CD4-positive, alpha-beta T cell treated with Interleukin-17A for 1 hour (primary cell): ENCODE measurements at places on chromosomes 6 and 20.

- DNase-seq: no peak
Measured at GRCh38 chr6:4180652-4181255, 45.4 kb upstream of the ECI2 start.

DNA sequence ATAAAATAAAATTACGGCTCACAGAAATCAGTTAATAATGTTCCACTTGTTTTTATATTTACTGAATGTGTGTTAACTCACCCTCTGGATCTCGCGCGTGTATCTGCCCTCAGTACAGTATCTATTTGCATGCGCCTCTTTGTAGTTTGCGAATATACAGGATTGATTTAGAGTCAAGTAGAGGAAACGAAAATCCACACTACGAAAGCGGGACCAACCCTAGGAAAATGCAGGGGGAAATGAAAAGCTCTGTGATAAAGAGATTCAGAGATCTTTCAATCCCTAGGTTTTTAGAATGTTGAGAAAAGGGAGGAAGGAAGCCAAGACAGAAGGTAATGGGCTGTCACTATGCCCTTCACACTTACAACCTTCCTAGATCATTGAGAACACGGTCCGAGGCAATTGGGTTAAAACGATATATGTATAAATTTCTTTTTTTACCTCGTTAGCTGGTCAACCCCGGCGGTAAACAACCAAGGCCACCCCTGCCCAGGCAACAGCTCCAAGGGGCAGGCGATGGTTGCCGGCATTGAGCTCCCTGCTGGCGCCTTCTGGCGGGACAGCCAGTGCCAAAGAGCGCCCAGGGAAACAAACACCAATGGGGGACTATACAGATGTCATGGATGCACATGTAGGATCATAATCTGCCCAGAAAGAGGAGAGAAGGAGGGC, 792 bp upstream of the FUT9 start:
- no peak for DNase-seq

DNA sequence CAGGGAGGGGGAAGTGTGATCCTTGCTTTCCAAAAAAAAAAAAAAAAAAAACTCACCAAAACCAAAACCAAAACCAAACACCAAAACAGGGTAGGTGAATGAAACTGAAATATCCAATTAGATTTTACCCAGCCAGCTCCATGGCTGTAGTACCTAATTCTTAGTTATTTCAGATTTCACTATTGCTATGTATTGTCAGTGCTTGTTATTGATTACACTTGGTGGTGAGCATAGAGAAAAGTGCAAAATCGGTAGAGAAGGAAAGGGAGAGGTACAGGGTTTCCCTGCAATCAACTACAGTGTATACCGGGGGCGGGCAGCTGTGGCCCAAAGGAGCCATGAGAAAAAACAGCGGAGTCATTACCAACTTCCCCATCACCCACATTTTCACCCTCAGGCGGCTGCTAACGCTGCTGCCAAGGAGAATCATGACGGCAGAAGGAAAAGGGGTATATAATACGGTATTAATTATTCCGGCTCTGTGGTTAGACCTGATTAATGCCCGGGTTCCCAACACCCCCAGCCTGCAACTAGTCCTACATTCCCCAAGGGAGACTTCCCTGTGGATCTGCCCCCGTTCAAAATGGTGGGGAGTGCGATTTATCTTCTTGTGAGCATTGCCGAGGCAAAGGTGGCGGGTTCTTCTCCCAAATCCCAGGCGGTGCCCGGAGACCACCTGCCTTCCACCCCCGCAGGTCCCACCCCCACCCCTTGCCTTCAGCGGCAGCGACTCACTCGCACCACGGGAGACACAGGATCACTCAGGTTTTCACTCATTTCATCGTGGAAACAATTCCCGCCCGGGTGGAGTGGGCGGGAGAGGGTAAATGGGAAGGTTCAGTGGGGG, at the start of gene C6orf62:
TSS of gene C6orf62 (minus strand) at position 30 of the 847 bp plus-strand sequence. CDS start 486 bp downstream, outside the sequence.
- peak; percentile 61 for DNase-seq

DNA sequence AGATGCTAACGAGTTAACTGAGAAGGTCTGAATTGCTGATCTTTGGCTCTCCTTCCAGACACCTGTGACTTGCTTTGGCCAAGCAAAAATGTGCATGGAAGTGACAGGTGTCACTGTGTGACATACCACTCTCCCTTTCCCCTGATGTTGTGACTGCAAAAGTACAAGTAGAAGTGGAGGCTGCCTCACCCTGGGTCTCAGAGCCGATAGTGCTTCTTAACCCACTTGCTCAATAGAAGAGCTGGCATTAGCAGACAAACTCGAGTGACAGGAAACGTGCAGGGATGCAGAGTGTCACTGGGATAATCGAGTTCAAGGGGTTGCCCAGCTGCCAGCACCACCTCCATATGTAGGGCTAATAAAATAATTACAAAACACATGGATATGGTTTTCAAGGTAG, 16.4 kb upstream of the SPO11 start:
- DNase-seq: no peak

DNA sequence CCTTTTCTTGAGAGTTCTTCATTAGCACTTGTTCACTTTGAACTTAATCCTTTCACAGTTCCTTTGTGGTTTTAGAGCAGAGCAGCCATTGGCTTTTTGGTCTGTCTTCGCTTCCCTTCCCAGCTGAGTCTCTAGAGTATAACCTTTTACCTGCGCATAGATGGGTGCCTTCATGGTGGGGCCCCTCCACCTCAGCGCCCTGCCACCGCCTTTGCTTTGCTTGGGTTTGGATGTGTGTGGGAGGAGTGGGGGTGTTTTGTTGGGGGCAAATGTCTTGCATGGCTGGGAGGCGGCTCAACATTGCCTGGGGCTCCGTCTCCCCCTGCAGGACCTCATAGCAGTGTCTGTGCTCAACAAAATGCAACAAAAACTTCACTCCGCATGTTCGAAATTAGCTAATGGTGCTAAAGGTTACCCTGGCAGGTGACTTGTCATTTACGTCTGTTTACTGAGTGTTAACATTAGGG, 11.9 kb downstream of the PYGB start:
- DNase-seq: no peak

DNA sequence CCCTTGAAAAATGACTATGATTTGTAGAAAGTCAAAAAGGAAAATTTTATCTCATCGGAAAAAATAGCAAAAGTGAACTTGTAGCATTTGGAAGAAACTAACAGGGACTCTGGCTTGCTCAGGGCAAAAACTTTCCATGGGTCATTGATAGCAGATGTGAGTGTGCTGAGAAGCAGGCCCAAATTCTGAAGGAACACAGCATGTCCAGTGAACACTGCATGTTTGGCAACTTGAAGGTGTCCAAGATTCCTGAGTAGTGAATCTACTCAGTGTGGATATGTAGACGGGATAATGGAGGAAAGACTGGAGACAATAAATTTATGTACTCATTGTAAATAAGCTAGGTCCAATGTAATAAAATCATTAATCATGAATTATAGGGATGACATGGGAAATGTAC, 8.2 kb downstream of the SLC17A2 start:
- no peak for DNase-seq

- no peak for DNase-seq
Measured at GRCh38 chr6:74631564-74631963, 574.3 kb downstream of the COL12A1 start.

- DNase-seq: no peak
Measured at GRCh38 chr6:22575190-22575589, 5.8 kb downstream of the HDGFL1 start.

DNA sequence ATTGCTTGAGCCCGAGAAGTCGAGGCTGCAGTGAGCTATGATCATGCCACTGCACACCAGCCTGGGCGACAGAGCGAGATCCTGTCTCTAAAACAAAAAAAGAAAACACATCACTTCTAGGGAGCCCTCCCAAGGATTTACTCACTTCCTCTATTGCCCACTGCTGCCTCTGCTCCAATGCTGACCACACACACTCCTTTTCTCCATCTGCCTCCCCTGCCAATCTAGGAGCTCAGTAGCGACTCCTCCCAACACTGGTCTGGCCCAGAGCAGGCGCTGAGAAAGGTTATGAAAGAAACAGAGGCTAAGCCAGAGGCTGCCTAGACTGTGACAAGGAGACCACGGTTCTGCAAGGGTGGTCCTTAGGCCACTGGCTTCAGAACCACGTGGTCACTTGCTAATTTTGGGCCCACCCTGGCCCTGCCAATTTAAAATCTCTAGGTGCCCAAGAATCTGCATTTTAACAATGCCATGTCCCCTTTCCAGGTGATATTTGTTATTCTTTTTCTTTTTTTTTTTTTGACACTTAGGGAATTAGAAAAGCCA, 1.3 kb upstream of the E2F1 start:
- DNase-seq: no peak

GRCh38 chr6:44742828-44743372, 355.4 kb downstream of the CDC5L start:
- DNase-seq: no peak

DNA sequence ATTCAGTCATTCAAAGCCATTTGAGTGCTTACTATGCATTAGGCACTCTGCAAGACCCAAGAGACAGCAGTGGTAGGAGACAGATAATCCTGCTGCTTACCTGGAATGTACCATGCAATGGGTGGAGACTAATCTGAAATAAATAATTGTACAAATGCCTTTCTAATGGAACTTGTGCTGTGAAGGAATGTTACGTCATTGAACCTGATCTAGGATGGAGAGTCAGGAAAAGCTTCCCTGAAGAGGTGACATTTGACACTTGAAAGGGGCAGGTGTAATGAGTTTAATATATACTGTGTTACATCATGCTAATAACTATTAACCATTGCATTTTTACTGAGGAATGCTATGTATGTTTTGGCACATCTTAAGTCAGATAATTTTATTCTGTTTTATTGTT, 491.0 kb upstream of the FLRT3 start:
- DNase-seq: no peak

- no peak for DNase-seq
Measured at GRCh38 chr6:170066679-170067078, 224.2 kb downstream of the DLL1 start.

DNA sequence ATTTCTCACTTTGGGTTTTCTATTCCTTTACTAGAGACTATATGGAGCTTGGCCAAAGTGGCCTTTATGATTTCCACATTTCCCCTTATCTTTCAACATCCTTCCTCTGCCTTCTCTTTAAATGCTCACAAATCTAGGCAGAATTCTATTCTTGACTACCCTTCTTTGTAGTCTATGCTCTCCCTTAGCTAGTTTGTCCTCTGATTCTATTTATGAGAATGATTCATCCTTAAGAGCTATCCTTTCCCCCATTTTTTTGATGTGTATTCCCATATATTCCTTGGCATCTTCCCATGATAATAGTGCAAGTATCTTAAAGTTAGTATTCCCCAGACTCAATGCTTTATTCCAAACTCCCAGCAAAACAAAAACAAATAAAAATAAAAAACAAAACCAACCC, 53.1 kb downstream of the IL20RA start:
- no peak for DNase-seq

GRCh38 chr6:111192911-111193555, 105.7 kb downstream of the SLC16A10 start:
- DNase-seq: no peak

- DNase-seq: no peak
Measured at GRCh38 chr6:20205722-20206161, 6.5 kb downstream of the MBOAT1 start.

DNA sequence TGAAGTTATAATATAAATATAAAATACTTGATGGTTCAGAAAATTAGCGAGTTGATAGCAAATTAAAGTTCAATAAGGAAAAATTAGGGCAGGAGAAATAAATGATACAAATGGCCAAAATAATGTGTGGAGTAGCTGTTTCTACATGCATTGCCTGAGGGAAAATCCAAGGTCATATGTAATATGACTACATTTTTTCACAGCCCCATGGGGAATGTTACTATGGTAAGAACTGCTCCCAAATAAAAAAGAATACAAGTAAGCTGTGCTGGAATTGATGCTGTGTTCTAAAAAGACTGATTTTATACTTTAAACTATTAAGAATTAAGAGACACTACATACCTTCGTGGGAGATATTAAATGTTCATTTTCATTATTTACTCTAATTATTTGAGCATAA, 34.1 kb downstream of the MEI4 start:
- no peak for DNase-seq

GRCh38 chr20:37801921-37802320, 101.0 kb upstream of the VSTM2L start:
- no peak for DNase-seq

DNA sequence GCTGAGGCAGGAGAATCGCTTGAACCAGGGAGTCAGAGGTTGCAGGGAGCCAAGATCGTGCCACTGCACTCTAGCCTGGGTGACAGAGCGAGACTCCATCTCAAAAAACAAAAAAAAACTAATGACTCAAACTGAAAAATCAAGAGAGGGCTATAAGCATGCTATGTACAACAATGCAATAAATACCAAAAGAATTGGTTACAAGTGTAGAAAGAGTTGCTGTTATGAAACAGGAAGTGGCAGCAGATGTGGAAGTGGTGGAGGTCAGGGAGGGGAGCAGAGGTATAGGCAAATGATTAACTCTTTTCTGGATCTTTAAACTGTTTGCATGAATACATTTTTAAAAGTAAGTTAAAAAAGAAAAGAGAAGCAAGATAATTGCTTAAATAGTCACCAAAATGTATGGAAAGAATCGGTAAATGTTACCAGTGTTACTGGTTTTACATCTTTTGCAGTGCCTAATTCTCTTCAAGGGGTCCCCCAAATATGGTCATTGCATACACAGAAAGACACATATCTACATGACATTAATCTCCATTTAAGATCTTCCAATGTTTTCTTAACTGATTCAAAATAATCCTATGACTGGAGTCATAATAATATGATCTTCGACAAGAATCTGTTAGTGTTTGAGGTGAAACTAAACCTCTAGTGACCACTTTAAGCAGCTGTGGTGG, 15.0 kb downstream of the CALHM6 start:
- peak; percentile 32 for DNase-seq

DNA sequence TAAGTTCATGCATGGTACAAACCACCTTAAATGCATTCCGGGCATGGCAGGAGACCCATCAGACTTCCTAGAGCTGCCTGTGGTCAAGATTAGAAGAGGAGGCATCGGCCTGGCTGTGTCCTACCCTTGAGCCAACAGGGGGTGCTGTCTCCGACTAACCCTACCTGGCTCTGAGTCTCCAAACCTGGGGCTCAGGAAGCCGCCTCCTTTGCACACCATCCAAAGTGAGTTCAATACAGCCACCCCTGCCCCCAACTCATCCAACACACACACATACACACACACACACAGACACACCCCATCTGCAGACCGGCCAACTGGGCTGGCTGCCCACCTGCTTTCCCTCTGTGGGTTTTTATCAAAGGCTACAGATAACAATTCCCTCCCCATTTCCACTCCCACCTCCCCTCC, 77.0 kb downstream of the JPH2 start:
- DNase-seq: no peak

GRCh38 chr6:35543459-35544193, 30.9 kb upstream of the TULP1 start:
- DNase-seq: no peak

GRCh38 chr20:2195614-2196013, 94.0 kb downstream of the STK35 start:
- no peak for DNase-seq
